ENCODE measurements at places on chromosomes 3 and 15. TPM values are rescaled to one million over a fixed set of nuclear protein-coding genes. Genes with fewer than 3 reads are reported as not detected.

The KLHL40 gene
- total RNA-seq = not detected

The ATP2B2 gene
- 0.86 TPM for total RNA-seq

The FSIP1 gene
- total RNA-seq = 0.24 TPM

The NR1I2 gene
- not detected for total RNA-seq

The TEX55 gene
- total RNA-seq = not detected

The SAMMSON gene
- total RNA-seq = not detected

The PATL2 gene
- total RNA-seq = 0.57 TPM

The ABI3BP gene
- 20.6 TPM for total RNA-seq

The TAGLN3 gene
- not detected for total RNA-seq

The ZFYVE19 gene
- 34.8 TPM for total RNA-seq

The MCTP2 gene
- 17.2 TPM for total RNA-seq

The ABCC5 gene
- 16.6 TPM for total RNA-seq

The AHSG gene
- 0.97 TPM for total RNA-seq

The SSR3 gene
- total RNA-seq = 72.9 TPM

The COLQ gene
- 0.23 TPM for total RNA-seq

The CCDC39 gene
- total RNA-seq = not detected

The C3orf20 gene
- total RNA-seq = 0.21 TPM

The IL17RB gene
- 1.9 TPM for total RNA-seq

The FBXO40 gene
- not detected for total RNA-seq

The SERPINI2 gene
- total RNA-seq = not detected

The HYAL1 gene
- 19.5 TPM for total RNA-seq

The TRPM7 gene
- total RNA-seq = 30.8 TPM

The CCR5 gene
- total RNA-seq = not detected

The GOLGA8O gene
- not detected for total RNA-seq

The MBNL1 gene
- total RNA-seq = 478 TPM

The SEMA3F gene
- 188 TPM for total RNA-seq

The PLSCR5 gene
- total RNA-seq = not detected

The PTH1R gene
- total RNA-seq = 4.2 TPM

The FES gene
- 6.3 TPM for total RNA-seq

The GABRB3 gene
- 2.4 TPM for total RNA-seq

The GCSAM gene
- total RNA-seq = 1.4 TPM

The EOMES gene
- not detected for total RNA-seq

Data from suprapubic skin (tissue), 4 donors.